Stimulated activated CD4-positive, alpha-beta T cell treated with anti-CD3 and anti-CD28 coated beads, Interleukin-1b, Interleukin-23, amount 100 ng/mL, for 24 hours (primary cell): ENCODE measurements at places on chromosomes 7 and 10.

GRCh38 chr7:45069444-45070253 is 19.1 kb downstream of the NACAD start:
- DNase-seq = no peak

GRCh38 chr7:102814025-102814471 is 65.2 kb downstream of the FAM185A start:
- DNase-seq = no peak

GRCh38 chr10:98331885-98332284 is 63.9 kb upstream of the LOXL4 start:
- no peak for DNase-seq

DNA sequence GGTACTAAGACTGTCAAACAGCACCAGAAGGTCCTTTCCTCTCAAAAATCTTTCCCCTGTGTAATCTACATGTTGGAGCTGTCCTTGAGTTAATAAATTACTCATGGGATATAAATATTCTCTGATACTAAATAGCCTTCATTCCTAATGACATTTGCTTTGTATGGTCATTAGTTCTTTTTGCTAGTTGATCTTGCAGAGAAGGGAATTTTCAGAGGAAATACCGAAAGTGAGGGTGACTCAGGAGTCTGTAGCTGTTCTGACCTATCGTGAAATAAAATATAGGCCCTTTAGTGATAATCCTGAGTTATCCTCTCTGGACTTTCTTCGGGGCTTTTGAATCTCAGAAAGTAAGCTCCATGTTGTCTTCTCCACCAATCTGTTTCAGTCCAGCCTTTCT is 19.4 kb upstream of the CLDN12 start:
- no peak for DNase-seq
